NCI-H187 (cell line): ENCODE measurements at places on chromosomes 1 and 21.

- peak; percentile 14 for DNase-seq
Observed at GRCh38 chr21:28393279-28393678, 599.4 kb downstream of the LTN1 start.

DNA sequence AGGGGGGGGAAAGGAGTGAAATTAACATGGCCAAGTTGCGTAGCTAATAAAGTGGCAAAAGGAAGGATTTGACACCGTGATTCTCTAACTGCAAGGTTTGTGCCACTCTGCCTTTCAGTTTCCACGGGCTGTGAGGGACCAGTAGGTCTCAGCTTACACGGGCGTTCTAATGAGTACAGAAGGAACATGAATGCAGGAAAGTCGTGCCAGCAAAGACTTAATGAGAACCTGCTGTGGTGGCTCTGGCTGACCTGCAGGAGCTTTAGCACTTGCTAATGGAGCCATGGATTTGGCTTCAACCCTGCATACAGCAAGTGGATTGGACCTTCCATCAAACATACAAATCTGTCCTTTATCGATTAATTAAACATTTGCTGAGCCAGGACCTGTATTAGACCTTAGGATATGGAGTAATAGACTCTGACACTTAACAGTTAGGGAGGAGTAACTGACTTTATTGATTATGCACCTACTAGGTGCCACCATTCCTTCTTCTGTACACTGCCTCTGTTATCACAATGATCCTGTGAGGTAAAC is 15.1 kb upstream of the PITHD1 start:
- no peak for DNase-seq

GRCh38 chr1:49765034-49765433 is 258.7 kb downstream of the AGBL4 start:
- no peak for DNase-seq

- no peak for DNase-seq
Observed at GRCh38 chr1:217919683-217920388, 288.7 kb downstream of the SPATA17 start.

DNA sequence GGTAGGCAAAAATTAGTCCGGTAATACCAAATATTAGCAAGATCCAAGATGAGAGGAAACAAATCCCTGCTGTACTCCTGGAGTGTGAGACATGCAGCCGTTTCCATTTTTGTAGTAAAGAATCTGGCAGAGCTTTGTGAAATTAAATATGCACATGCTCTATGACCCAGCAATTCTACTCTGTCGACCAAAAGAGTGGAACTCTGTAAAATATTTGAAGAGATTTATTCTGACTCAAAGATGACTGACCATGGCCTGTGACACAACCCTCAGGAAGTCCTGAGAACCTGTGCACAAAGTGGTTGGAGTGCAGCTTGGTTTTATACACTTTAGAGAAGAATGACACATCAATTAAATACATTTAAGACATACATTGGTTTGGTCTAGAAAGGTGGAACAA is 16.2 kb downstream of the HAX1 start:
- DNase-seq: no peak

DNA sequence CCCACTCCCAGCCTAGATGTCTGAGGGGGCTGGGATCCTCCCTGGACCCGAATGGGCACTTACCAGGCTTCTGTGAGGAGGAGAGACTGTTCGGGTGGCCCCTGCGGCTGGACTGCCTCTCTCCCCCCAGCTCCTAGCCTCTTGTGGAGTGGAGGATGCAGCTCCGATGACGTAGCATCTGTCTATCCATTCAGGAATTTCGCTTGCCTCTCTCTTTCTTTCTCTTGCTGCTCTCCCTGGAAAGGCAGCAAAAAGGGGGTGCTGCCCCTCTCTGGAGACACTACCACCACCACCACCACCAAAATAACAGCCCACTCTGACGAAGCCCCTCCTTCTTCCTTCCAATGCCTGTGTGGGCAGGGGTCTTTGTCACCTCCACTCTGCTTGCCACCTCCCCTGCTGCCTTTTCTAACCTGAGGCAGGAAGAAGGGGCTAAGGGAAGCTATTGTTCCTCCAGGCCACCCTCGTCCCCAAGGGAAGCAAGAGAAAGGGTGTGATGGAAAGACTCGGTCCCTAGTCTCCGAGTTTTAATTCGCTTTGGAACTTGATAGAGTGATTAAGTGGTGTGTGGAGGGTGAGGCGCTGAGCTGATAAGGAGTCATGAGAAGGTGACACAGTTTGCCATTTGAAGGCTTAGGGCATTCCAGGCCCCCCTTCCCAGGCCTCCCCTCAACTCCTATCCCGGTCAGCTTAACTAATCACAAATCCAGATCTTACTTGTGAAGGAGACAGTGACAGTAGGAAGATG is 60.5 kb downstream of the RHBG start:
- no peak for DNase-seq

GRCh38 chr1:206892351-206892984 is 4.8 kb upstream of the IL24 start:
- DNase-seq: no peak

DNA sequence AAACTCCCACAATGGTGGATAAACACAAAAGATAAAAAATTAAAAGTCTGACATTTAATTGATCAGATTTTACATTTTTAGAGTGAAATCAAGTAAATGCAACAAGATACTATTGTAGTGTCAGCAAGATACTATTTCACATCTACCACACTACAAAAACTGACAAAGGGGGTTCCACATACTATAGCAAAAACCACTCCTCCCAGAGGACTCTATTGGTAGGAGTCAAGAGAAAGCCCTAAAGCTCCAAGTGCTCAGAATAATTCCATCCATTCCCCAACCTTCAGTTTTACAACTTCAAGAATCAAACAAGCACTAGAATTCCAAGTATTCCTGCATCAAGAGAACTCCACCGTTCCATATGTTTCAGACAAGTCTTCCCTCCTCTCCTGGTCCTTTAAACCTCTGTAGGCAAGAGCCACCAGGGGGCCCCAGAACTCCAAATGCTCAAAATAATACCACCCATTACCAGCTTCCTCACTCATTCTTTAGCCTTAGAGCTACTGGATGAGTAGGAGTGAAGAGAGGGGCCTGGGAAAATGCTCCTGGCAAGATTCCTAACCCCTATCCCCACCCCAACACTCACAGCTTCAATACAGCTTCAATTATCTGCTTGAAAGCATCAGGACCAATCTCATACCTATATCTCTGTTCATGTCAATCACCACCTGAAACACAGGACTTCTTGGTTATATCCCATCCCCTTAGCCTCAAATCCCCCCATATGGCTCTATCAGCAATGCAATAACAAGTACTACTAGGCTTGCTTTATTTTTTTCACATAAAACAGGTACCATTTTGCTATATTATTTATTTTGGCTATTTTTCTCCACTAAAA is 9.9 kb downstream of the TOR1AIP2 start:
- peak; percentile 11 for DNase-seq

DNA sequence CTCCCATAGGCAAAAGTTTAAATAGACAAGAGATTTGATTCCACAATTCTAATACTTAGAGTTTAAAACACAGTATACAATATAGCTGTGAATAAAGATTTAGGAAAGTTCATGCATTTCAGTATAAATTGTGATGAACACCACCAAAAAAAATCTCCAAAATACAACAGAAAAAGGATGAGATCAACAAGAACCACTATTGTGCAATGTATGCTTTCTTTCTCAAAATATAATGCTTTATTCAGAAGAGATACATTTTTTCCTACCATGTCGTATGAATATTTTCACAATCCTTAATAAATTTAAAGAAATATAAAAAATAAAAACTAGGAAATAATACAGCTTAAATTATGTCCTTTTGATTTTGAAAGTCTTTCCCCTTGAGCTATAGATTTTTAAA is 1309.2 kb downstream of the MRPL39 start:
- DNase-seq: no peak

DNA sequence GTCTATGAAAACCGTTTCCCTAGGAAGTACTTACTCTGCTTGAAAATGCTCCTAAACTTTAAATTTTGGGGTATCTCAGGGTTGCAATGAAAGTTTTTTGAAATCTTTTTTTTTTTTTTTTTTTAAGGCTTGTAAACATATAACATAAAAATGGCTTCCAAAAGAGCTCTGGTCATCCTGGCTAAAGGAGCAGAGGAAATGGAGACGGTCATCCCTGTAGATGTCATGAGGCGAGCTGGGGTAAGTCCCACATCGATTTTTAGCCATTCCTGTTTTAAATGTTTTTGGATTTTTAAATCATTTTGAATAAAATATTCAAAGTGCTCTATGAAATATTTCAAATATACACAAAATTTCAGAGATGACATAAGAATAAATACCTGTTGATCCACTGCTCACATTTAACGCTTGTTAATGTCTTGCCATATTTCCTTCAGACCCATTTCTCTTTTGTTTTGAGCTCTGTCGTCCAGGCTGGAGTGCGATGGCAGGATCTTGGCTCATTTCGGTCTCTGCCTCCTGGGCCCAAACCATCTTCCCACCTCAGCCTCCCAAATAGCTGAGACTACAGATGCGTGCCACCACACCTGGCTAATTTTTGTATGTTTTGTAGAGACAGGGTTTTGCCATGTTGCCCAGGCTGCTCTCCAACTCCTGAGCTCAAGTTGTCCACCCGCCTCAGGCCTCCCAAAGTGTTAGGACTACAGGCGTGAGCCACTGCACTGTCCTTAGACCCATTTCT is 1.3 kb downstream of the PARK7 start:
- DNase-seq: no peak

DNA sequence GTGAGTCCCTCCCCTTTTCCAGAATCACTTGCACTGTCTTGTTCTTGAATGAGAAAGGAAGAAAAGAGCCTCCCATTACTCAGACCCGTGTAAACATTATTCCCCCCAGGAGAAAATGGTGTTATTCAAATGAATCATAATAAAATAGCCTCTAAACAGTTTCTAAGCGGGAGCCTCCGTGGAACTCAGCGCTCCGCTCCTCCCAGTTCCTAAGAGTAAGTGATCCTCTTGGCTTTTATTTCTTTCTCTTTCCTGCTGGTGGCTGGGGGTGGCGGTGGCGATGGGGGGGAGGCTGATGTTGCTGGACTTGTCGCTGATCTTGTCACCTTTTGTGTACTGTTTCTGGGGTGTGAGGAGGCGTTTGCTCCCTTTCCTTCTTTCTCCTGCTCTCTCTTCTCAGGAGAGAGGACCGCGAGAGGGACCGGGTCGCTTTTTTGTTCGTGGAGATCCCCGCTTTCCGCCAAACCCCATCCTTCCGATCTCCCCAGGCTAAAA is 781 bp downstream of the PROX1 start:
- peak; percentile 54 for DNase-seq

GRCh38 chr1:53051676-53052075 is 10.3 kb upstream of the PODN start:
- no peak for DNase-seq

- DNase-seq: no peak
Observed at GRCh38 chr1:103250441-103250861, 142.1 kb upstream of the COL11A1 start.

GRCh38 chr1:161497961-161498360 is 7.3 kb upstream of the FCGR2A start:
- DNase-seq: no peak

- no peak for DNase-seq
Observed at GRCh38 chr21:26136671-26137070, 33.9 kb downstream of the APP start.

DNA sequence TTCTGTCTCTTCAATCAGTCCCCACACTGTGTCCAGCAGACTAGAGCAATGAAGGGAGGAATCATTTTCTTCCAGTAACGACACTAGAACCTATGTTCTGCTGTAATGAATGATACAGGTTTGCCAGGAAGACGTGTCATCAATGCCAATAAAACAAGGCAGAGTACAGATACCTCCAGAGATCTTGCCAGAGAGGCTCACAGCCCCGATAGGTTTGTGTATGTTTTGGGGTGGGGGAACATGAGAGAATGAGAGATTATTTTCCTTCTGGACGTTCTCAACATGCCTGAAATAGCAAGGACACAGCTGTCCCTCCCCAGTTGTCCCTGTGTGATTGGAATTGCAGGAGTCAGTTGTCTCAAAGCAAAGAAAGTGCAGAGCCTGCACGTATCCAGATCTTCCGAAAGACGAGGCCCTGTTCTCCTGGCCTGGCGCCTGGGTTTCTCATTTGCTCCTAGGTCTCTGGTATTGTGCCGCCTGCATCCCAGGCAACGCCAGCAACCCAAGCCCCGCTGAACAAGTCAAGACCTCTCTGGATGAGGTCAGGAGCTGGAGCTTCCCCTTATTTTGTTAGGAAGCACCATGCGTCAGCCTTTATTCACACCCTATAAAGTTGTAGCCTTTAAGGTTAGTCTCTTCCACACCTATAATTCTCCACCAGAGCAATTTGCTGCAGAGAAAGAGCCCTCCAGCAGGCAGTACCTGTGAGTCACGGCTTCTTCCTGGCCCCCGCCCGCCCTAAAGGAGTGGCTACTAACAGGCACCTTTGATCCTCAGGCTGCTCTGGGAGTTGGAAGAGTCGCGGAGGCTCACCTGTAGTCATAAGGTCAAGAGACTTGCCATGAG is 130.5 kb downstream of the TOMM20 start:
- no peak for DNase-seq

GRCh38 chr1:41678111-41678878 is 193.8 kb upstream of the EDN2 start:
- no peak for DNase-seq

- DNase-seq: no peak
Observed at GRCh38 chr1:21553116-21553926, 44.1 kb downstream of the ALPL start.

DNA sequence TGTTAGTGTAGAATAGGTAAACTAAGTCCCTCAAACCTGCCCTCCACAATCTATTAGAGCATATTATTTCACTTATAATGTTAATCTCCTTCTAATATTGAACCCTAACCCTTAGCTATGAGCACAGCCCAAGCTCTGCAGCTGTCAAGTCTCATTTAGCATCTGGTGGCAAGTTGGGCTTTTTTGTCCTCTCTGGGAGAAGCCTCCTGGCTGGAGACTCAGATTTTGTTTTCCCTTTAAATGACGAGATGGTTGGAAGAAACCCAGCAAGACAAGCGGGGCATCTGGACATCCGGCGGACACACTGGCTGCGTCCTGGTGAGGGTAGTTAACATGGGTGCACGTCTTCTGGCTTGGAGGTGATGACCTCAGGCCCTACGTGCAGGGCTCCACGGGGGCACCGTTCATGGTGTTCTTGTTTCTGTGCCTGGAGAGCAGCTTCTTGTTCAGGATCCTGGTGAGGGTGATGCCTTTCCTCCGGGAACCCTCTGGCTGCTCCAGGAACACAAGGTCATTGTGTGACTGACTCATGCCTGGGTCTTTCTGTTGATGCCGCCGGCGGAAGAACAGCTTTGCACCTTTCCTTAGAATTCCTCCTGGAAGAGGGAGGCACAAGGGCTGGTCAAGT is 9.7 kb upstream of the PRDM15 start:
- no peak for DNase-seq

- peak; percentile 66 for DNase-seq
Observed at GRCh38 chr1:116667575-116668105, at the start of gene IGSF3. Gene IGSF3, minus strand, starts transcription at chr1:116667733. Its CDS starts 1,407 bp downstream, at chr1:116666326.

- no peak for DNase-seq
Observed at GRCh38 chr1:234123867-234124266, 219.4 kb downstream of the SLC35F3 start.

GRCh38 chr1:165481820-165482532 is 37.0 kb upstream of the RXRG start:
- DNase-seq: no peak

GRCh38 chr1:210691039-210691610 is 362.4 kb downstream of the HHAT start:
- DNase-seq: no peak
